ENCODE measurements at places on chromosomes 1 and 21.

DNA sequence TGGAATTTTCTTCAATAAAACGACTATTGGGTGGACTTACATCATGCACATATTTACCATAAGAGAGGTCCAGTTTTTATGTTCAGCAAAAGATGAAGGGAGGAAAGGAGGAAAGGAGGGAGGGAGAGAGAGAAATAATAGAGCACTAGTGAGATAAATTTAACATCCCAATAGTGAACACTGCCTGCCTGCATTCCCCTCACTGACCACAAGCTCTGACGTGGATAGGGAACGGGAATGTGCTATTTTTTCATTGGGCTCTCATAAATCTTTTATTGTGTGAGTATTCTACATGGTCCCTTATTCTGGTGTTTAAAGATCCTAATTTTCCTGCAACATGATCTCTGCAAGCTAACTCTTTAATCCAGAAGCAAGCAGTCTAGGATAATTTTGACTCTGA, 82.1 kb downstream of the TTC3 start:
- no peak for DNase-seq

DNA sequence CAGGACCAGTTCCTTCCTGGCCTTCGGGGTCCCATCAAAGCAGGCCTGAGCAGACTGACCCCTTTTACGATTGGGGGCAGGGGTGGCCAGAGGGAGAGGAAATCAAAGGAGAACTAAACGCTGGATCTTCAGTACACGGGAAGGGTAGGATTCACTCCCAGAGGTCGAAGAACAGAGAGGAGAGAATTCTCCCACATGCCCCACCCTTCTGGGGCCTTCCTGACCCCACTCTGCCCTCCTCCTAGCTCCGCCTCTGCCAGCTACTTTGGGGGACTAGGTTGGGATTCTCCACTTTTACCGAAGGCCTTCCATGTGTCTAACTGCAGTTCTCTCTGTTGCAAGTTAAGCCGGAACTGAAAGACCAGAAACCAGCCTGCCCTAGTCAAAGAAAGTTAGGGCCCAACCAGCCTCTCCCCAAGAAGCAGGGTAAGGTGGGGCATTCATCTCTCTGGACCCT, 654 bp upstream of the ARHGEF2 start:
- no peak for DNase-seq

GRCh38 chr1:84792421-84792820, 100.6 kb downstream of the LPAR3 start:
- no peak for DNase-seq

DNA sequence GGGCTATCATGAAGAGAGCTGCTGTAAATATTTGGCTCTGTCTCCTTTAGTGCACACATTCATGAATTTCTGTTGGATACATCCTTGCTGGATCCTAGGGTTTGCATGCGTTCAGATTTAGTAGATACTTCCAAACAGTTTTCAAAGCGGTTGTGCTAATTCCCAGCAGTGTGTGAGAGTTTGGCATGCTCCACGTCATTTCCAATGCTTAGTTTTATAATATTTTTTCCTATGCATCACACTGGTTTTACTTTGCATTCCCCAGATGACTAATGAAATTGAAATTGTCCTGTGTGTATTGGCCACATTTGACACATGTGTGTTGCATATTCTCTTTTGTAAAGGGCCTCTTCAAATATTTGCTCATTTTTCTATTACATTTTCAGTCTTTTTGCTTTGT, 18.5 kb upstream of the AADACL3 start:
- DNase-seq: no peak

GRCh38 chr1:92495392-92496063, 8.8 kb upstream of the GFI1 start:
- DNase-seq: no peak

DNA sequence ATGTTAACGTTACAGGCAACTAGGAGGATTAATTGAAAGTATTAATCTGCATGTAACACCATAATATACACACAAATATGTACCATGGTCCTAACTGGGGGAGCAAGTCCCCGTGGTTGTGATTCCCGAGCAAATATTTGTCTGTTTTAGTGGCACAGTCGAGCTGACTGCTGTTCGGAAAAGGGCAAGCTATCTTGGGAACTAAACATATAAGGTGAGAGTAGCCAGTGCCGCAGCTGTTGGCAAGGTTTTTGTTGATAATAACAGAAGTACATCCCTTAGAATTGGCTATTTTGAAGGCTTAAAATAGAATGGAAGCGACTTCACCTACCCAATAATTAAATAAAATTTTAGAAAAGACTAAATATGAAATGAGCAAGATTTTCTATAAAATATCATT, 45.5 kb downstream of the UCHL5 start:
- no peak for DNase-seq

- DNase-seq: no peak
Measured at GRCh38 chr1:116769561-116769977, 15.3 kb downstream of the CD2 start.

DNA sequence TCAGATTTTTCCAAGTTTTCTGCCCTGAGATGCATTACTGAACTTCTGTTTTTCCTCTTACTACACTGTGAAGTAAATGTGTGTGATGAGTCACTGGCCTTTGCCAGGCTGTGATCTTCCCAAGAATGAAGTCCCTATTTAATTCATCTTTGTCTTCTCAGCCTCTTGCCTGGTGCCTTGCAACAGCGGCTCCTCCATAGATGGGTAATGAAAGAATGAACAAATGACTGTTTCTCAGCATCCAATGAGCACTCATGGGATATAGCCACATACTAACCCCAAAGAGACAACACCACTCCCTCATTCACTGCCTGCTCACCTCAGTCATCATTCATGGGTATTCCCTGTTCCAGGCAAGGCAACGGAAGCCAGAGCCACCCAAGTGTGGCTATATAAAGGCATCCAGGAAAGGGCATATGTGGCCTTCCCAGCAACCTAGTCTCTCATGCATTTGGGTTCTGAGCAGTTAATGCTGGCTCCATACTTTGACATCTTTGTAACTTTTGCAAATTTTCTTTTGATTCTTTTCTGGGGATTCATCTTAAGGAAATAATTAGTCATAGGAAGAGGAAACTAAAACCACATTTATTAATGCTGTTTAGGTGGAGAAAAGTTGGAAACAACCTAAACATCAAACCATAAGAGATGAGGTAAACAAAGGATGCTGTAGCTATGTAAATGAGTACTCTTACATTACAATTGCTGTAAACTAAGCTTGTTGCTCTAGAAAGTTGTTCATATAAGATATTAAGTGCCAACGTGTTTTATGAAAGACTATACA, 71.9 kb downstream of the HIVEP3 start:
- no peak for DNase-seq

DNA sequence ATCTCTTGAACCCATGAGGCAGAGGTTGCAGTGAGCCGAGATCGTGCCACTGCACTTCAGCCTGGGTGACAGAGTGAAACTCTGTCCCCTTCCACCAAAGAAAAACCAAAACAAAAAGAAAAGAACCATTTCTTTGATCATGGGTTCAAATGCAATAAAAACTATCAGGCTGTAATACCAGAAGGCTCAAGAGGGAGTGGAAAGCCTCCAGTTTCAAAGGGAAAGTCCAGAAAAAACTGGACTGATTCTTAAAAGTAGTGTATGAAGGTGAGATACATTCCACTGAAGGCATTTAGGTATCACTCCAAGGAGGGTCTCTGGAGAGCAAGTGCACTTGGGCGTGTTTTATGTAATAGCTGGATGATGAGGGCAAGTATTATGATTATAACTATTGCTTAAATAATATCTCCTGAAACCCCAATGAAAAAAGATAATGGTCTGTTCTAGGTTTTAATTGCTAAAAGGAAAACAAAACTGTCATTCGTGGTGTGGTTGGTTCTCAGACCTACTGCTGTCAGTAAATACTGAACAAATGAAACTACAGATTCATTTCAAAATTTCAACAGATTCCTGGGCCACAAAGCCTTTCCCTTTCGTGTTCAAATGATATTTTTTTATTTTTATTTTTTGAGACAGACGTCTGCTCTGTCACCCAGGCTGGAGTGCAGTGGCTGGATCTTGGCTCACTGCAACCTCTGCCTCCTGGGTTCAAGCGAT, 6.0 kb upstream of the CAMTA1 start:
- no peak for DNase-seq

GRCh38 chr1:118483245-118484006, 298.4 kb upstream of the SPAG17 start:
- DNase-seq: no peak

Data from GOT3 (cell line).